ENCODE measurements at places on chromosomes 5 and 9. TPM values are rescaled to one million over a fixed set of nuclear protein-coding genes. Genes with fewer than 3 reads are reported as not detected.

The SELENOP gene
- 2,891 TPM for total RNA-seq

- H3K4me3 ChIP-seq: no peak overlapping the region
- H3K4me1 ChIP-seq: no peaks in the 10 kb centered on the region
- no peaks in the 10 kb centered on the region for H3K36me3 ChIP-seq
- no peaks in the 10 kb centered on the region for H3K27me3 ChIP-seq
- DNase-seq: no peak
Observed at GRCh38 chr5:53568401-53568800, 8.0 kb downstream of the NDUFS4 start.

The ABO gene
- not detected for total RNA-seq

- no peaks in the 10 kb centered on the region for H3K27me3 ChIP-seq
- no peak for DNase-seq
- no peaks in the 10 kb centered on the region for H3K36me3 ChIP-seq
- H3K27ac ChIP-seq: no peak overlapping the region
- no peak overlapping the region for H3K4me3 ChIP-seq
- no peaks in the 10 kb centered on the region for H3K4me1 ChIP-seq
Observed at GRCh38 chr9:115035841-115036612, 81.9 kb downstream of the TNC start.

DNA sequence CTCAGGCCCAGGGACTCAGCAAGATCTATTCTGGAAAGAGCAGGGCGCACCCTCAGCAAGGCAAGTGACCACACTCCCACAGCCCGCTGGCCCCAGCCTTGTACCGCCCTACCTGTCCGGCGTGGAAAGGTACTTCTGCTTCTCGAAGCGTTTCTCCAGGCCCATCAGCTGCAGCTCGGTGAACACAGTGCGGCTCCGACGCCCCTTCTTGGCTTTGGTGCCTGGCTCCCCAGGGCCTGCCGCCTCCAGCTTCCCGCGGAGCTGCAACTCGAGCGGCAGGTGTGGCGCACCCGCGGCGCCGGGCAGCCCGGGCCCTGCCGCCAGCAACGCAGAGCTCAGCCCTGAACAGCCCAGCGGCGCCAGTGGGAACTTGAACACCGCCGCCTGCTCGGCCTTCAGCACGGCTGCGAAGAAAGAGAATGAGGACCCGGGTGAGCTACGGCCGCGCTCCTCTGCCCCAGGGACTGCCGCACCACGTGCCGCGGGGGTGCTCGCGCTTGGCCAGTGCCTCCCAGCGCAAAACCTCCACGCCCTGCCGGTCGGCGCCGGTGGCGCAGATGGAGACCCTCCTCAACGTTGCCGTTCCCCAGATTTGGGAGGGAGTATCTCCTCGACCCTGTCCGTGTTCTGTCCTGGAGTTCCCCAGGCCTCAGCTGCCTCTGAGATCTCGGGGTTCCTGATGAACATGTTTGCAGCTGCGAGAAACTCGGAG is 2.2 kb downstream of the BARX1 start:
- no peak overlapping the region for H3K27ac ChIP-seq
- H3K4me3 ChIP-seq: no peak overlapping the region
- H3K4me1 ChIP-seq: peaks cover 43% of the 10 kb centered on the region
- H3K36me3 ChIP-seq: no peaks in the 10 kb centered on the region
- H3K27me3 ChIP-seq: peaks cover 57% of the 10 kb centered on the region
- no peak for DNase-seq

DNA sequence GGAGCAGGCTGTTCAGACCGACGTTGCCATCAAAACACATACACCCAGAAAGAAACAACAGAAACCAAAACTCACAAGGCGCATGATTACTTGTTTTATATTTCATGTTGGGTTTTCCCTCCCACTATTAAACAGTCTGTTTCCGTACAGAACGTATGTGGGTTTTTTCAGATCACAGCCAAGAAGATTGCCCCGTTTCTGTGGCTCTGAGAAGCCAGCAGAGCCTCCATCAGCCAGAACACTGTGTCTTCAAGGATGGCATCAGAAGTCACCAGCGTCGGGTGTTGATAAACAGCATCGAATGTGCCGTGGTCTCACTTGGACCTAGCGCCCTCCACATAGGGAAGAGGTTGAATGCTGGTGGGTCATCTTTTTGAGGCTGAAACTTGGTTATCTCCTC is 42.8 kb downstream of the FAM78A start:
- no peaks in the 10 kb centered on the region for H3K27me3 ChIP-seq
- no peak overlapping the region for H3K27ac ChIP-seq
- no peaks in the 10 kb centered on the region for H3K4me1 ChIP-seq
- no peaks in the 10 kb centered on the region for H3K36me3 ChIP-seq

DNA sequence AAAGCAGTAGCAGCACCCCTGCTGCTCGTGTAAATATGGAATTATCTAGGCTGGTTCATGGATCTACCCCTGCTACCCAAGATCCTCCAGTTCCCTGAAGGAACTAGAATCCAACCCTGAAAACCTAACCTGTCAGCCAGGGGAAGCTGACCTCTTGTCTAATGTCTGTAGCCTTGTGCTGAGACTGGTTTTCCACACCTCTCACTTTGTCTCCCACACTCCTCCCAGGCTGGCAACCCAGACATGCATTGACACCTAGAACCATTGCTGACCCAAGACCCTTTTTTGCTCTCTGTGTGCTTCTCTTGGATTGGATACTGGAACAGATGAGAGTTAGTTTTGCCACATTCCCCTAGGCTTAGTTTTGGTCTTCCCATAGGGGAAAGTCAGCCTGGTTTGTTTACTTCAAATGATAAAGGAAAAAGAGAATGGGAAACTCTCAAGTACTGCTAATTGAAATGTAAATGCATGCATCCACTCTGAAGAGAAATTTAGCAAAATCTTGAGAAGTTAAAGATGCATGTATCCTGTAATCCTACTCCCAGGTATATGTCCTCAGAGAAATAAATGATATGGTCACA is 36.6 kb upstream of the NR4A3 start:
- H3K4me1 ChIP-seq: no peaks in the 10 kb centered on the region
- no peaks in the 10 kb centered on the region for H3K27me3 ChIP-seq
- H3K4me3 ChIP-seq: no peak overlapping the region
- no peaks in the 10 kb centered on the region for H3K36me3 ChIP-seq

DNA sequence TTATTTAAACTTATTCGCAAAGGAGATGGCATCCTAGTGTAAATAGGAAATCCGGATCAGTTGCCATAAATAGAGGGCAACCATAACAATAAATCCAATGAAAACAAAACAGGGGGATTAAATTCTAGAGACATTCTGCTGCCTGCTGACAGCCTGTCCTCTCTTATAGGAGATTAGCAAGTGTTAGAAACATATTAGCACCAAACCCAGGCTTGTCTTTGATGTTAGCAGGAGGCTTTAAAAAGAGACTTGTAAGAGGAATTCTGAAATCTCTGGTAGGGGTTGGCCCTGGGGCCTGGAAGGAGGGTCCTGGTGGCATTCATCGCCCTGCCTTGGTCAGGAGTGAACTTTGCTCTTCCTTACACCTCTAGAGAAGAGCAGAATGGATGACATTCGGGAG is 21.6 kb downstream of the NDST1 start:
- no peaks in the 10 kb centered on the region for H3K4me1 ChIP-seq
- H3K27me3 ChIP-seq: no peaks in the 10 kb centered on the region
- peaks cover 60% of the 10 kb centered on the region for H3K36me3 ChIP-seq
- no peak for DNase-seq
- H3K4me3 ChIP-seq: no peak overlapping the region

The ACTL7A gene
- total RNA-seq: not detected
